T-helper 1 cell treated with Interleukin-12 subunit alpha and Interleukin-12 subunit beta and Interleukin-4 antibody, amounts not matched to agents 30 ng/mL and 1 ng/mL, for 36 hours (primary cell): ENCODE measurements at places on chromosomes 5 and 9. TPM values are rescaled to one million over a fixed set of nuclear protein-coding genes. Genes with fewer than 3 reads are reported as not detected.

The SPINK7 gene
- total RNA-seq = not detected in 2 replicates

The WDR36 gene
- 39.6 and 43.0 TPM in 2 replicates for total RNA-seq

The COL23A1 gene
- total RNA-seq = not detected in 2 replicates

The F2RL2 gene
- total RNA-seq = not detected in 2 replicates

The SHC3 gene
- not detected in 2 replicates for total RNA-seq

The ADGRD2 gene
- not detected in 2 replicates for total RNA-seq
